ENCODE measurements at places on chromosomes 1 and 21.

DNA sequence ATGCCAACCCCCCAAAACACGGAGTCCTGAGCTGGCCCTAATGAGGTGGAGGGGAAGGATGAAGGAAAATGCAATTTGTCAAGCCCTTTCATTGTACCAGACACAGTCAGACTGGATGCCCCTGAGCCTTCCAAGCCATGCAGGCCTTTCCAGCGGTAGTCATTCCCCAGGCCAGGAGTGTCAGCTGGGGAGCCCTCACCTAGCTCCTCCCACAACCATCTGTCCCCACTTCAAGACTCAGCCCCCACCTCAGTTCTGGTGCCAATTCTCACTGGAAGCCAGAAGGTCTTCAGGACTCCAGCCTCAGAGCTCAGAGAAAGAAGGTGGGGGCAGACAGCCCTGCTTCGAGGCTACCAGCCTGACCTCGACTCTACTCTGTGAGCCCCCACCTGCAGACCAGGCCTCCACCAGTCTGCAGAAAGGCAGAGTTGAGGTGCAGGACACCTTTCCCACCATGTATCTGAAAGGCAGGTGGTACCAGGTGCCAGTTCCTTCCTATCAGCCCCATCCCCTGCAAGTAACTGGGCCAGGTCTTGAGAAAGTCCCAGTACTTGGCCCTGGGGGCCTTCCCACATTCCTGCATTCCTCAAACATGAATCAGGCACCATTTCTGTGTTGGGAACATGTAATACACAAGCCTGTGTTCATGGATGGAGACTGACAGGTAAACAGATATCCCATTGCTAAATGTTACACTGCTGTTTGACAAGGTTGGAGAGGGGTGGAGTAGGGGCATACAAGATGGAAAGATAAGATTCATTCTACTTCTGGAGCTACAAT is 180.6 kb upstream of the EDN2 start:
- DNase-seq: no peak

- DNase-seq: no peak
These were observed 9.9 kb downstream of the LMO4 start for GRCh38 chr1:87338566-87338965.

DNA sequence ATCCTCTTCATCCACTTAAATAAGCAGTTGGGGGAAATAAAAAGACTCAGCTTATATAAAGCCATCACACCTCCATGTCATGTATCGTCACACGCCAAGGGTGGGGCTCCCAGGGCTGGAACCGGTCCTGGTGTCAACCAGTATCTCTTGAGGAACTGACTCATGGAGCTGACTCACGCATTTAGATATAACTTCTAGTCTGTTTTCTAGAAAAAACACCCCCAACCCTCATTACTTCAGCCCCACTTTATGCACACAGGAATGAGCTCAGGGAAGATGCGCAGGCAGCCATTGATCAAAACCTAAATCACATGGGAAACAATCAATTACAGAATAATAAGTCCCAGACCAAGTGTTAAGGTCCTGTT is 6.9 kb upstream of the IL22RA1 start:
- DNase-seq: no peak

GRCh38 chr1:70899735-70900134 is 147.9 kb downstream of the PTGER3 start:
- DNase-seq: no peak

GRCh38 chr1:188499690-188500089 is 1670.9 kb downstream of the PLA2G4A start:
- DNase-seq: peak; percentile 27

DNA sequence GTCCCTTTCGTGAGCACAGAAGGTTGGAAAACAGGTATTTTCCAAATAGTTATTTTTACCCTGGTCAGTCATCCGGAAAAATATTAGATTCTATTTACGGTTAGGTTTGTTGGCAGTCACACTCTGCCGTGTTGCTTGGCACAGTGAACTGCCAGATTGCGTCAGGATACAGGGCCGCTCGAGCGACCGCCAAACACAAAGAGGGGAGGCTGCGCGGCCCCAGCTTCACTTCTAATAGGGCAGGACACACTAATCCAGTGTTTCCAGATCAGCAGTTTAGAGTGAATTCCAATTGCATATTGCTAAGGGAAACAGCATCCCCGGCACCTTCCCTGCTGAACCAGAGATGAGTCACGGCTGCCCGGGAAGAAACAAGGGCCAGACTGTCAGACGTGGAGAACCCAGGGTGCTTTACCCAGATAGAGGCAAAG is 22.9 kb downstream of the UMODL1 start:
- DNase-seq: no peak

DNA sequence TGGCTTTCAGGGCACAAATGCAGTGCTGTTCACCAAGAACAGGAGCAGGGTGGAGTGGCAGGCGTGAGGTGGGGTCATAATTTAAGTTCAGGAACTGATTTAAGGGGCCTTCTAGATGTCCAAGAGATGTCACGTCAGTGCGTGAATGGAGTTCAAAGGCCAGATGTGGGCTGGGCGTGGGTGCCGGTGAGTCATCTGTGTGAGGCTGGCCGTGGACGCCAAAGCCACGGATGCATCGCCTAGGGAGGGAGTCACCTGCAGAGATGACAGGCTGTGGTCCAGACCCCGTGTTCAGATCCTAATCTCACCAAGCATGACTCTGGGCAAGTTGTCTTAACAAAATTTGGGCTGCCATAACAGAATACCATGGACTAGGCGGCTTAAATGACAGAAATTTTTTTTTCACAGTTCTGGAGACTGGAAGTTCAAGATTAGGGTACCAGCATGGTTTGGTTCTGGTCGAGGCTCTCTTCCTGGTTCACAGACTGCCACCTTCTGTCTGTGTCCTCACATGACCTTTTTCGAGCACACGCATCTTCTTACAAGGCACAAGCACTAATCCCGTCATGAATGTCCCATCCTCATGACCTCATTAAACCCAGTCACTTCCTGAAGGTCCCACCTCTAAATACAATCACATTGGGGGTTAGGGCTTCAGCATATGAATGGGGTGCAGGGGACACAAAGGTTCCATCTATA is 109.6 kb downstream of the PRDM2 start:
- no peak for DNase-seq

GRCh38 chr21:35208104-35208503 is 159.0 kb upstream of the RUNX1 start:
- no peak for DNase-seq

DNA sequence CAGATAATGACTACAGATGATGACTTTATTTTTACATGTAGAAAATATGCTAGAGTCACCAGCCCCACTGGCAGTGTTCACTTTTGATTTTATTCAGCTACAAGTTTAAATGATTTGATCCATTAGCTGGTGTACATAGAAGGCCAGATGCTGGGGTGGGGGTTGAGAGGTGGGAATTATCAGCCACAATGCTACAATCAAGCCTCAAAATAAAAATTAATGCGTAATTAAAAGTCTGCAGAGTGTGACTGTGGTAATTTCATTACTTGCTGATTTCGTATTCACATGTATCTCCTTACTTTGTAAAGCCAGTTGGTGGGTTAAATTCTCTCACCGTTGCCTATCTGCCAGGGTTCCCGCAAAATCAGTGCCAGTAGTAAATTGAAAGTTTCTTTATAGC is 109.3 kb downstream of the GALNT2 start:
- no peak for DNase-seq

DNA sequence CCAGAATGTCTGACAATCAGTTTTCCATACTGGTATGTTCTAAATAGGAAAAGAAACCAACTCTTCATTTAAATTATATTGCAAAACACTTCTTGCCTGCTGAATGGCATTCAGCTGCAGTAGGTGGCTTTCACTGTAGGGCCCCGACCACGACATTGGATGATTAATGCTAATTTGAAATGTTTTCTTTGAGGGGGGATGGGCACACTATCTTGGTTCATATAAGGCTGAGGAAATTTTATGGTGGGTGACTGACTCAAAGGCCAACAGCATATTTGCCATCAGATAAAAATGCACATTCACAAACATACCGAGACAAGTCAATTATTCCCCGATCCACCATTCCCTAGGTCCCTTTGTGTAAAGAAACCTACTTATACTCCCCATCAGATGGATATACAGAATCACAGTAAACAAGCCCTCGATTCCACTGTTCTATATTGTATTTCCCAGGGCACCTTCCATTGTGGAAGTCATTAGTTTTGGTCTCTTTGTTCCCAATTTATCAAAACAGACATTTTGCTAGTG is 464.2 kb upstream of the DAB1 start:
- DNase-seq: no peak

DNA sequence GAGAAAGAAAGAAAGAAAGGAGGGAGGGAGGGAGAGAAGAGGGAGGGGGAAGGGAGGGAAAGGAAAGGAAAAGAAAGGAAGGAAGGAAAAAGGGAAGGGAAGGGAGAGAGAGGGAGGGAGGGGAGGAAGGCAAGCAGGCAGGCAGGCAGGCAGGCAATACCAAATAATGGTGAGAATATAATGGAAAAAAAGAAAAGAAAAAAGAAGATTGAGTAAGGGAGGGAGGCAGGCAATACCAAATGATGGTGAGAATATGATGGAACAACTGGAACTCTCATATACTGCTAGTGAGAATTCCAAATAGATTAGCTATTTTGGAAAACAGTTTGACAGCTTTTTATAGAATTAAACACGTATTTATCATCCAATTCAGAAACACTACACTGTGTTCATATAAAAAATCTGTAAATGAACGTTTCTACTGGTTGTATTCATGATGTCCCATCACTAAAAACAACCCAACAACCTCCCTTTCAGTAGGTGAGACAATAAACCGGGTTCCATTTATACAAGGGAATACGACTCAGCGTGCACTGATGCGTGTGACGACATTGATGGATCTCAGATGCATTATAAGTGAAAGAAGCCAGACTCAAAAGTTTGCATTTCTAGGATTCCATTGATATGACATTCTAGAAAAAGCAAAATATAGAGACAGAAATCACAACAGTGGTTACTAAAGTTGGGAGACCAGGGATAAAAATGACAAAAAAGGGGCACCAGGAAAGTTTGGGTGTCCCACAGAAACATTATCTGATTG is 226.4 kb downstream of the DSCAM start:
- no peak for DNase-seq

DNA sequence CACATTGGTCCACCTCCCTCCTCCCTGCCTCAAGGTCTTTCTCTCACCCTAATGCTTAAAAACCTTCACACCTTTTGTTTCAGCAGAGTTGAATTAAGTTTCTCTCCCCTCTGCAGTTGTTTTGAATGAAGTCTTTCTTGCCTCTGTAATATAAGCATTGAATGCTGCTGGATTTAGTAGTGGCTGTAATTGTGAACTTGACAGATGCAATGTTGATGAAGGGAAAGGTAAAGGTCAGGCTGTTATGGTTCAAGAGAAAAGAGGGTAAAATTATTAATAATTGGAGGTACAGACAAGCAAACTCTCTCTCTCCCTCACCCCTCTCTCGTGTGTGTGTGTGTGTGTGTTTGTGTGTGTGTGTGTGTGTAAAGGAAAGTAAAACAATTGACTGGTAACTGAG is 509.8 kb downstream of the AMY1C start:
- DNase-seq: no peak

DNA sequence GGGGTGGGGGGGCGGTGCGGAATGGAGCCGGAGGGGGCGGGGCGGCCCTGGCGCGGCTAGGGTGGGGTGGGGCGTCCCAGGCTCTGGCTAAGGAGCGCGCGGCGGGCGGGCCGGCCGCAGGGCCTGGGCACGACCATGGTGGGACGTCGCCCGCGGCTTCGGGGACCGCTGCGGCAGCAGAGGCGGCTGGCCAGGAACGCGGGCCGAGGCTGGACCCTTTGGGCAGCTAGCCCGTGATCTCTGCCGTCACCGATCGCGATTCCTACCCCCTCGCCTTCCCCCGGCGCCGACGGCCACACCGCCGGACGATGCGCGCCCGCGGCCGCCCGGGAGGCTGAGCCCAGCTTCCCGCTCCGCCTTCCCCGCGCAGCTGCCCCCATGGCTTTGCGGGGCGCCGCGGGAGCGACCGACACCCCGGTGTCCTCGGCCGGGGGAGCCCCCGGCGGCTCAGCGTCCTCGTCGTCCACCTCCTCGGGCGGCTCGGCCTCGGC is at the start of gene MAP3K21:
Gene MAP3K21, plus strand, starts transcription at position 74 of the 491 bp plus-strand sequence. Its CDS starts 305 bp downstream, at position 379.
- DNase-seq: no peak

- DNase-seq: no peak
These were observed 18.4 kb downstream of the CAPZA1 start for GRCh38 chr1:112638110-112638428.

DNA sequence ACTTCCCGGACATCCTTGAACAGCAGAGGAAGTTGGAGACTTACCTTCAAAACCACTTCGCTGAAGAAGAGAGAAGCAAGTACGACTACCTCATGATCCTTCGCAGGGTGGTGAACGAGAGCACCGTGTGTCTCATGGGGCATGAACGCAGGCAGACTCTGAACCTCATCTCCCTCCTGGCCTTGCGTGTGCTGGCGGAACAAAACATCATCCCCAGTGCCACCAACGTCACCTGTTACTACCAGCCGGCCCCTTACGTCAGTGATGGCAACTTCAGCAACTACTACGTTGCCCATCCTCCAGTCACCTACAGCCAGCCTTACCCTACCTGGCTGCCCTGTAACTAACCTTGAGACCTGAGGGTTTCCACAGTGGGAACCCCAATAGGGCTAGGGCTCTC is 17.9 kb downstream of the TENT5C start:
- no peak for DNase-seq

DNA sequence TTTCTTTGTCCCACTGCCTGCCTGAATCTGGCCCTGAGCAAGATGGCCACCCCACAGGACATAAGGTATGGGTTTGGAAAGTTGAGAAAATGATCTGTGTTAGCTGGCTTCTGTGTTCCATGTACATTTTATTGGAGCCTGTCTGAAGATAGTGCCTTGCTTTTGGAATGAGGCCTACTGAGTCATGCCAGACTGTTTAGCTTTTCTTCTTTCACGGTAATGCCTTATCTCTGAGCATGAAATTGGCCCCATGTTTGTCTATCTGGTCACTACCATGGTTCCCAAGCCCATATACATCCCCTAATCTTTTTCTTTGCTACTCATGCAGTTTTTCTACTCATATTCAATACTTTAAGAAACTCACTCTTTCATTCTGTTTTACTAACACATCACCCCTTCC is 85.1 kb upstream of the LMO4 start:
- DNase-seq: no peak

- DNase-seq: no peak
These were observed 154.3 kb upstream of the USP24 start for GRCh38 chr1:55369474-55369873.

GRCh38 chr1:155437405-155437804 is 116.7 kb downstream of the RUSC1 start:
- DNase-seq: no peak

- DNase-seq: peak; percentile 69
These were observed 651 bp downstream of the ZBTB8A start for GRCh38 chr1:32539584-32540571.

GRCh38 chr1:117821774-117822482 is 107.5 kb downstream of the GDAP2 start:
- no peak for DNase-seq

DNA sequence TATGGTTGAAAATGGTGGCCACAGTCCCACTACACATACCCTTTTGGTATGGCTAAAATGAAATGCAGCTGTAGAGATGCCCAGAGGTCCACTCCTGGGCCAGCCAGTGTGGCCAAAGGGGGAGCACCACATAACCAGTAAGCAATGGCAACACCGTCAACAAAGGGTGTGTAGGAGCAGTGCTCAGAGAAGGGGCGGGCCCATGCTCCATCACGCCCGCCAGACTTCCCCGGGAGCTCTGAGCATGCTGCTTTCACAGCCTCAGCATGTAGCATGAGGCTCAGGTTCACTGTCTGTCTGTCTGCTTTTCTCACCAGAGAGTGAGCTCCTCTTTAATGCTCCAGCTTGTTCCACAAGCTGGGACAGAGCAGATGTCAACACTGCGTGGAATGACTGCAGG is 537.6 kb downstream of the MATN1 start:
- DNase-seq: no peak

GRCh38 chr1:221663321-221663720 is 78.6 kb downstream of the DUSP10 start:
- no peak for DNase-seq

- DNase-seq: no peak
These were observed 59.8 kb downstream of the TOR1AIP2 start for GRCh38 chr1:179817789-179818188.

All from nephron progenitor cell (in vitro differentiated cells).